NCI-H1105 (cell line): ENCODE measurements at places on chromosomes 2 and 18.

DNA sequence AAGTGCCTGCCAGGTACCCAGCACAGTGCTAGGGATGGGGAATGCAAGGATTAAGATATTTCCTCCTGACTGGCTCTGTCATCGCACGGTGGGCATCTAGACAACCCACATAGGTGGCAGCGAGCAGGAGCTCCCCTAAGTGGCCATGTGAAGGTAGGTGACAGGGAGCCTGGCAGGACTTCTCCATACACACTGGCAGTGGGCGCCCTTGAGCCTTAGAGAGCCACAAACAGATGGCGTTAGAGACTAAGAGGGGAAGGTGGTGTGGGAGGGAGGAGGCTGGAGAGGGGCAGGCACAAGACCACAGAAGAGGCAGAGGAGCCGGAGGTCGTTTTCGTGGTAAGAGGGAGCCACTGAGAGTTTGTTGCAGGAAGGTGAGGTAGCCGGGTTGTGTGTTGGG, 15.2 kb downstream of the PRELID3A start:
- no peak for DNase-seq

GRCh38 chr2:83364264-83364663, 1094.8 kb downstream of the SUCLG1 start:
- no peak for DNase-seq

- no peak for DNase-seq
These were observed 86.5 kb downstream of the INHBB start for GRCh38 chr2:120432293-120432975.

DNA sequence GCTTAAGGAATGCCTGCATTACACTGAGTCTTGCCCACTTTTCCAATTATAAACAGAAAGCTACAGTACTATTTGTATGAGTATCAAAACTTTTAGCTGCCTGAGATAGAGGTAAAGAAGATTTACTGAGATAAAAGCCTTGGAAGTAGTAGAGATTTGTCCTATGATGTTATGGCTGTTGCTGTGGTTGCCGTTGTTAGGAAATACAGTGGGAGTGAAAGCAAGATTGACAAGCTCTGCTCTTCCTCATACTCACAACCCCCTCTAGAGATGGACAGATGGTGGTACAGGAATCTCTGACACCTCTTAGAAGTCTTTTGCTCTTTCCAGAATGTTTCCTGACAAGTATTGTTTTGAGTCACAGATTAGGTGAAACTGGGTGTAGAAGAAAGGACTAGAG, 242.5 kb downstream of the RPIA start:
- DNase-seq: no peak

DNA sequence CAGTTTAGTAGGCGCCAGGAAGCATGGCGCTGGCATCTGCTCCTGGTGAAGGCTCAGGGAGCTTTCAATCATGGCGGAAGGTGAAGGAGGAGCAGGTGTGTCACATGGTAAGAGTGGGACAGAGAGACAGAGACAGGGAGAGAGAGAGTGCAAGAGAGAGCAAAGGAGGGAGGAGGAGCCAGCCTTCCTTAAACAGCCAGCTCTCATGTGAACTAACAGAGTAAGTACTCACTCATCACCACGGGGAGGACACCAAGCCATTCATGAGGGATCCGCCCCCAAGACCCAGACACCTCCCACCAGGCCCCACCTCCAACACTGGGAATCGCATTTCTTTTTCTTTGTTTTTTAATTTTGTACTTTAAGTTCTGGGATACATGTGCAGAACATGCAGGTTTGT, 40.8 kb upstream of the CLASP1 start:
- no peak for DNase-seq

DNA sequence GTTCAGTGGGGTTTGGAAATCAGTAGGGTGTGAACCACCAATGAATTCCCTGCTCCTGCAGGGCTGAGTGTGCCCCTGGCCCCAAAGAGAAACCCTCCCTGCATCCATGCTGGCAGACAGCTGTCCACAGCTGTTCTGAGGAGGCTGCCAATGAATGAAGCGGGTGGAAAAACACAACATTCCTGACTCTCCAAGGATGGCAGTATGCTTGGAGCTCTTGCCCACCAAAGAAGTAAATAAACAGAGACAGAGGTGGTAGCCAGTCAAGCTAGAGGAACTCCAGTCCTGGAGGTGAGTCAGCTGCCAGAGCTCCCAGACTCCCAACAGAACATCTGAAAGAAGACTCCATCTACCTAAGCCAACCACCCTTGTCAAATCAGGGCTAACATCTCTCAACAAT, 6.2 kb downstream of the ZBTB7C start:
- no peak for DNase-seq

DNA sequence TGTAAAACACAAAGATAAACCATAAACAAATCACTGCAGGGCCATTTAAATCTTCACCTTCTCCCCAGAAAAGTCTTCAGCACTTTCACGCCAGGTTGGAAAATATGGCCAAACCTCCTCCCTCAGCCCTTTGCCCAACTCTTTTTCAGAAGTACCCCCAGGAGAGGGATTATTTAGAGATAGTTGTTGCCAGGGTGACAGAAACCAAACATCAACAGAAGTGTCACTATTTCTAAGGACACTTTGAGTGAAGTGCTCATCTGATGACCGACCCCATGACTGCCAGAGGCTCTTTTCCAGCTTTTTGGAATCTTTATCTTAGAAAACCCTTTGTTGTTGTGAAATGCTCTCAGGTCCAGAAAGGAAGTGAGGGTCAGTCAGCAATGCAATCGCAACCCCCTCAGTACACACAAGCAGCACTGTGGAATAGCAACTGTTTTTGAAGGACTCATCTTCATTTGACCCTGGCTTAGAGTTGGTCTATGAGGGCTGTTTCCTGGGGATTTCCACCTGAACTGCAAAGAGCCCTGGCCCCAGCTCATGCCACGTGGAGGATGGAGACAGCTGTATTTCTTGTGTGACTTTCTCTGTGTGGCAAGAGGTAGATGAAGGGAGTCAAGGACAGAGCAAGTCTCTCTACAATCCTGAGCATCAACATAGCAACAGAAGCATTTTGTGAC, 114.0 kb upstream of the STON1 start:
- no peak for DNase-seq

GRCh38 chr2:172856606-172857005, 121.0 kb downstream of the RAPGEF4 start:
- DNase-seq: no peak

DNA sequence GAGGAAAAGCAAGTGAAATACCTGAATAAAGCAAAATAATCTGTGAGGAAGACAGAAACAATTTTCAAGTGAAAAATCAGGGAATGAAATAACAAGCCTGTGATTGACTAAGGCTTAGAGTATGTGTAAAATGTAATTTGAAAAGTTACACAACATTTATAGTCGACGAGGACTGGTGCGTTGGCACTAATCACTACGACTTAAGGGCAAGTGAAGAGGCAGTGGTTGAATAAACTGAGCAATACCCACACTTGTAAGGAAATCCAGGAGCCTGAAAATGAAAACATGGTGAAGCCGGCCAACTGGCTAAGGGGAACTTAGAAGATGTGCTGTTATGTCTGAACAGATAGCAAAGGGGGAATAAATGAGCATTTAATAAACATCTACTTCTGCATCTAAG, 13.4 kb downstream of the DOK1 start:
- no peak for DNase-seq

GRCh38 chr2:98505971-98506664, 61.5 kb downstream of the INPP4A start:
- no peak for DNase-seq

DNA sequence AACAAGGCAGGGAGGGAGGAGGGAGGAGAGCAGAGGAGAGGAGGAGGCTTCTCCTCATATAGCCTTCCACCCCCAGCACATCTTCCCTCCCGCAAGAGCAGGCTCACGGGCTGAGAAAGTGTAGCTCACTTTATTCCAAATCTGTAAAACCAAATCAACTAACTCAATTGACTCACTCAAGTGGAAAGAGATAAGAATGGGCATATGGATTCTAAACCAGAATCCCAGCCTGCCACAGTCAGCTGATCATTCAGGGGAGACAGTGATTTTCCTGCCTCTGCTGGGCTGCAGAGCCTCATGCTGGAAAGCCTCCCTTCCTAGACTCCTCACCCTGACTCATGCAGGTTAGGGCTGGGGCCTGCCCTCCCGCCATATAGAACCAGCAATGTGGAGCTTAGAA, 4.2 kb upstream of the TWSG1 start:
- no peak for DNase-seq

DNA sequence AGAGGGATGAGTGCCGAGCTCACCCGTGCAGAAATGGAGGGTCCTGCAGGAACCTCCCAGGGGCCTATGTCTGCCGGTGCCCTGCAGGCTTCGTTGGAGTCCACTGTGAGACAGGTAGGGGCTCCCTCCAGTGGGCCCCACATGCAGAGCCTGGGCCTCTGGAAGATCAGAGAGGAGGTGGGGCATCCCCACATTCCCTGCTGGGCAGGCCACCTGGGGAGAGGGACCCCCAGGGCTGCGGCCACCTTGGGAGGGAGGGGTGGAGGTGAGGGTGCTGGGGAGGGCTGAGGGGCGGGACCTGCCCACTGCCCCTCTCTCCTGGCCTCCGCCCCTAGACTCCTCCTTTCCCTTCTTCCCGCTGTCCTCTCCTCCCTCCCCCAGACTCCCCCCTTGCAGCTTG, 38.5 kb downstream of the MTERF4 start:
- DNase-seq: no peak
